ENCODE measurements at places on chromosomes 3 and 15.

GRCh38 chr3:194690501-194691372, 5.1 kb downstream of the FAM43A start:
- no peak for DNase-seq

DNA sequence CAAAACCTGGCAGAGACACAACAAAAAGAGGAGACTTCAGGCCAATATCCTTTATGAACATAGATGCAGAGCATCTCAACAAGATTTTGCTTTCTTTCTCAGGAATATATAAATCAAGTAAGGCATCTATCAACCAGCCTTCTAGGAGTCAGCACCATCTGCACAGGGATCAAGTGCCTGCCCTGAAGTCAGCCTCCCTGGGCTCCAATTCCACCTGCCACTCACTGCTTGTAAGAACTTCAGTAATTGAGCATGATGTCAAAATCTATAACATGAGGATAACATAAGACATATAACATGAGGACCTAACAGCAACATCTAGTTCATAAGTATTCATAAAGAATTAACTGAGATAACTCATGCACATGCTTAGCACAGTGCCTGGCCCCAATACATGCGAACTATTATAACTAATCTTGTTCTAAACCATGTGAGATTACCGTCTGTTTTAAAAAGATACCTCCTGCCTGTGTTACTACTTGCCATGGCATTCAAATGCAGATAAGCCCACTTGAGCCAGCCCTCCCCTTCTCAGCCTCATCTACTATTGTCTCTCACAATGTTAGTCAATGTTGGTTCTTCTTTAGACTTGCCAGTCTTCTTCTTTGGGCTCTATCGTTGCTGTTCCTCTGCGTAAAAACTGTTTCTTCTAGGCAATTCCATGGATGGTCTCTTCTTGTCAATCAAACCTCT, 91.6 kb downstream of the PLD1 start:
- DNase-seq: no peak

DNA sequence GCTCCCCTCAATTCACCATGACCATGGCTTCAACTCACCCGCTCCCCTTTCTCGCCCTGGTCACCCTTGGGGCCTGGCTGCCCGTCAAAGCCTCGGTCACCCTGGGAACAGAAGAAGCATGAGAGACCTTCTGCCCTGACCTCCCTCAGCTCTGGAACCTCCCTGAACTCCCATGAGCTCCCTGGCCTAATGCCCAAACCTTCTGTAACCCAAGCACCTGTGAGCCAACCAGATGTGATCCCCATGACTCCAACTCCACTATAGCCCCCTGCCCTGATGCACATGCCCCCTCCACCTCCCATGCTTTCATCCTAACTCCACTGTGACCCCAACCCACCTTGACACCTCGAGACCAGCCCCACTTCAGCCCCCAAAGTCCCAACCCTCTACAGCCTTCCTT, 3.5 kb upstream of the UCN2 start:
- no peak for DNase-seq

- DNase-seq: no peak
Measured at GRCh38 chr3:138457863-138458735, 23.7 kb downstream of the ESYT3 start.

DNA sequence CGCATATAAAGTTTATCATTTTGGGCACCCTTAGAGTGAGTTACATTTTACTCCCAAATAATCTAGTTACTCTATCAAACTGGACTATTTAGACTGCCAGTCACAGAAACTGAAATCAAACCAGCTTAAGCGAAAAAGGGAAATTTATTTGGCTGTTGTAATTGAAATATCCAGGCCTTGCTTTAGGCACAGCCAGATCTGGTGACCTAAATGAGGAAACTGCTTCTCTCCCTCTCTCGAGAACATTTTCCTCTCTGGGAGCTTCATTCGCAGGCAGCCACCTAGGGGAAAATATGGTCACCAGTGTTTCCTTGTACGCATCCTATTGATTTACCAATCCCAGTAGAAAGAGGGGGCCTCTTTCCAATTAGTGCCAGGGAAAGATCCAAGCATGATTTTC, 175.3 kb upstream of the MITF start:
- no peak for DNase-seq

DNA sequence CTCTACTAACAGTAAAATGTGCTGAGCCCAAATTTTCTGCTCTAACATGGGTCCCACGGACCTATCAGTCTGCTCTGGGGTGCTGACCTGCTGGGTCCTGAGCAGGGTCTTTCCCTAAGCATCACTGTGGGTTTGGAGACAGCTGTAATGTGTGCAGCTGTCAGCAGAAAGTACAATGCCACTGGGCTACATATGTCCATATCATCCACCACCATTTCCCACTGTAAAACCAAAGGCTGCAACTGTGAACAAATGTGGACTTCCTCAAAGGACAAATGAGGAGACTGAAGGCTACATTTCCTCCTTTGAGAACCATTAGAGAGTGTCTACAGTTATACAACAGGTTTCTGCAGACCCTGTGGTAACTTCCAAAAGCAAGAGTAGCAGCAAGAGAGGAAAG, 33.8 kb upstream of the IP6K2 start:
- DNase-seq: no peak

GRCh38 chr3:128424508-128425069, 42.1 kb downstream of the DNAJB8 start:
- DNase-seq: no peak

DNA sequence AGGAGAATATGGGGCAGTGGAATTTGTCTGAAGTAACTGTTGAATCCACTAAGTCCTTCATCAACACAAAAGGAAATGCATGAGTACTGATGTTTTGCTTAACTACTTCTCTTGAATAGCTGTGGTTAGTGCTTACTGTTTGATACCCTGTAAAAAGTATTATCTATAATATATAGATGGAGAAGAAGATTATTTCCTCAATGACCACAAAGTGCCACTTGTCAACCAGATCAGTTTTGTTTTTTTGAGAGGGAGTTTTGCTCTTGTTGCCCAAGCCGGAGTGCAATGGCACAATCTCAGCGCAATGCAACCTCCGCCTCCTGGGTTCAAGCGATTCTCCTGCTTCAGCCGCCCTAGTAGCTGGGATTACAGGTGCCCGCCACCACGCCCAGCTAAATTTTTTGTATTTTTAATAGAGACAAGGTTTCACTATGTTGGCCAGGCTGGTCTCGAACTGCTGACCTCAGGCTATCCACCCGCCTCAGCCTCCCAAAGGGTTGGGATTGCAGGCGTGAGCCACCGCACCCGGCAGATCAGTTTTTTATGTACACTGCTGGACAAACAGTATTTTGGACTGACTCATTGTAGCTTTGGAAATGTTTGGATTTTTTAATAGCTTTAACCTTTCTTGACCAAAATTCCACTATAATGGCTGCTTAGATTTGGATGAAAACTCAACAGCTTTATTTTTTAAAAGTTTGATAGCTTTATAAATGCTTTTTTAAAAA, 1.5 kb upstream of the RPLP1 start:
- DNase-seq: no peak

- DNase-seq: peak; percentile 69
Measured at GRCh38 chr15:63122002-63122875, 578 bp downstream of the LACTB start.

GRCh38 chr15:80822676-80823075, 43.5 kb downstream of the CEMIP start:
- no peak for DNase-seq

- DNase-seq: no peak
Measured at GRCh38 chr3:76199382-76199781, 414.0 kb upstream of the ZNF717 start.

DNA sequence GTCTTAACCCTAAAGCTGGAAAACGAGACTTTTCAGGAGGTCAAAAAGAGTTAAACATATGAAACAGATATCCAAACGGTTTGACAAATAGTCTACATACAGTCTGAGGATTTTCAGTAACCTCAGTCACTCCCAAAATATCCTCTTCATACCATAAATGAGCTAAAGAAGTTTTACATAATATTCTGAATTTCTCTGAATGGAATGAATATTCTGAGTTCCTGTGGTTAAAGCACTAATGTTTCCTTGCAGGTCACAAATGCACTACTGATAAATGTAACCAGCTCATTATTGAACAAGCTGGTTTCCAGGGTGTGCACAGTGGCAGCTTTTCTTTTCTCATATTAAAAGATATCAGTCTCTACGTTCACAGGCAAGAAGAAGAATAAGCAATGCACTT, 137.4 kb upstream of the POU1F1 start:
- DNase-seq: no peak

- DNase-seq: peak; percentile 38
Measured at GRCh38 chr3:44235604-44236484, 5.8 kb upstream of the TOPAZ1 start.

- DNase-seq: no peak
Measured at GRCh38 chr15:67105065-67105951, 39.9 kb downstream of the SMAD3 start.

DNA sequence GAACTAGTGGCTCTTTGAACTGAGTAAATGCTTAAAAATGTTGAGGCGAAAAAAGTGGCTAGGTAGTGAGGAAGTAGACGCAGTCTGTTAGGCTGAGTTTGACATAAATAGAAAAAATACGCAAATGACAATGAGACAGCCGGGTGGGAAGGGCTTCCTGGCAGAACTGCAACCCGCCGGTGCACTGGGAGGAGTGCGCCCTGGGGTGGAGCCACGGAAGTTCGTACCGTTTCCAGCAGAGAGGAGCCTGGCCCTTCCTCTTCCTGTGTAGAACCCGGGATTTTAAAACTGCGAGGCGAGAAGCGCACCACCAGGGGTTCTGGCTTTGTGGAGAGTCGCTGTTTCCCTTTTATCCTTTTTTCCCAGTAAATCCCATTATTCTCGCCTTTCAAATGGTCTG, 602.6 kb downstream of the PYDC2 start:
- no peak for DNase-seq

DNA sequence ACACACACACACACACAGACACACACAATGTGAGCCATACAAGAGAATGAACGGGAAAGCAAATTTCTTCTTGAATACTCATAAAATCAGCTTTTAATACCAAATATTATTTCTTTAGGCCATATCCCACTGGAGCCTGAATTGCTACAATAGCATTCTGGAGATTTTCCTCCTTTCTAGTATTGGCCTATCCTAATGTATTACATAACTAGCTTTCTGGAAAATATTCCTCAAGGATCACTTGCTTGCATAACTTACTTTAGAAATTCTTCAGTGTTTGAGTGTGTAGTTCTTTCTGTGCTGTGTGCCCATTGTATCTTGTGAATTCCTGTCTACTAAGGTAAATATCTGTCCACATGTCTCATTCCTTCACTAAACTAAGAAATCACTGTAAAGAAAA, 351.0 kb upstream of the MCTP2 start:
- DNase-seq: no peak

- DNase-seq: no peak
Measured at GRCh38 chr3:24272875-24273274, 221.8 kb downstream of the THRB start.

DNA sequence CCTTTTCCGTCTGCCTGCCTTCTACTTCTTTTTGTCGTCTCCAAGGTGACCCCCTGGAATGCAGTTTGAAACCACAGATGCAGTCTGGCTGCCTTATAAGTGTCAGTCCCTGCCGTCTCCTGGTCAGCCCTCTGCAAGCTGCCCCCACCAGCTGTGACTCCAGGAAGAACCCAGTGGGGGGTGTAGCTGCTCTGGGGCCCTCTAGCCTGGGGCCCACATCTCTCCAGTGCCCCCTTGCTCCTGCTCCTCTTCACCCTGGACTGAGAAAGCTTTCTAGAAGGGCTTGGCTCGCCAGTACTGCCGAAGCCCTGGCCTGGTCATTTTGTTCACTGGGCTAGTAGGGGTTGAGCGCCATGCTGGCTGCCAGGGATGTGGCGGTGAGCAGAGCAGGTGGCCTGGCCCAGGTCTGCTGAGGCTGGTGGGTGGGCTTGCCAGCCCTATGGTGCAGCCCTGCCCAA, 21.3 kb downstream of the SYNM start:
- DNase-seq: no peak

DNA sequence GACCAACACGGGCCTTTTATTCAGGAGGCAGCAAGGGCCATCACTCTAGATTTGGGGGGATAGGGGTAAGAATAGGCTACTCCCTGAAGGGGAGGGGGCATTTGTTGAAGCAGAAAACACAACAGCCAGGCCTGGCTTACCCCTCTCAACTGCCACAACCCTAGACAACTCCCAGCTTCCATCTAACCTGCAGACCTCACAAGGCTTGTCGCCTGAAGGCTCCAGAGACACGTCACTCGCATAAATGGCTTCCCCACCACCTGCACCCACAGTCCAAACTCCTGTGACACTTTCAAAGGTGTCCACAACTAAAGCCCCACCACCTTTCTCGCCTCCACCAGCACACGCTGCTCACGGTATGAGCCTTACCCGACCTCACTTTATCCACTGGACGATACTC, 14.9 kb downstream of the POLG start:
- DNase-seq: no peak

DNA sequence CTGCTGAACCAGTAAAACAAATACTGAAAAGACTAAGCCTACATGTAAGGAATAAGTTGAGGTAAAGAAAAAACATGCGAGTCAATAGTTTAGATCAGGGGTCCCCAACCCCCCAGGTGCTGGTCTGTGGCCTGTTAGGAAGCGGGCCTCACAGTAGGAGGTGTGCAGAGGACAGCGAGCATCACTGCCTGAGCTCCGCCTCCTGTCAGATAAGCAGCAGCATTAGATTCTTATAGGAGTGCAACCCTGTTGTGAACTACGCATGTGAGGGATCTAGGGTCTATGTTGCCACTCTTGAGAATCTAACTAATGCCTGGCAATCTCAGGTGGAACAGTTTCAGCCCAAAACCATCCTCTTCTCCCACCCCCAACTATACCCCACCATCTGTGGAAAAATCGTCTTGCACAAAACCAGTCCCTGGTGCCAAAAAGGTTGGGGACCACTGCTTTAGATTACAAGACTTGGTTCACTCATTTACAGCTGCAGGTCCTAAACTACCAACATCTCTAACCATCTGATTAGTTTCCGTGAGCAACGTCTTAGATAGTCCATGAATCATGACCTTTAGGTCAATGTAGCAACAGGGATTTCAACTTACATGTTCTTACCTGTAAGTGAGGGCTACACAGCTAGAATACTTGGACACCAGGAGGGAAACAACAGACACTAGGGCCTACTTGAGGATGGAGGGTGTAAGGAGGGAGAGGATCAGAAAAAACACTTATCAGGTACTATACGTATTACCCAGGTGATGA, 66.7 kb downstream of the TRANK1 start:
- no peak for DNase-seq

DNA sequence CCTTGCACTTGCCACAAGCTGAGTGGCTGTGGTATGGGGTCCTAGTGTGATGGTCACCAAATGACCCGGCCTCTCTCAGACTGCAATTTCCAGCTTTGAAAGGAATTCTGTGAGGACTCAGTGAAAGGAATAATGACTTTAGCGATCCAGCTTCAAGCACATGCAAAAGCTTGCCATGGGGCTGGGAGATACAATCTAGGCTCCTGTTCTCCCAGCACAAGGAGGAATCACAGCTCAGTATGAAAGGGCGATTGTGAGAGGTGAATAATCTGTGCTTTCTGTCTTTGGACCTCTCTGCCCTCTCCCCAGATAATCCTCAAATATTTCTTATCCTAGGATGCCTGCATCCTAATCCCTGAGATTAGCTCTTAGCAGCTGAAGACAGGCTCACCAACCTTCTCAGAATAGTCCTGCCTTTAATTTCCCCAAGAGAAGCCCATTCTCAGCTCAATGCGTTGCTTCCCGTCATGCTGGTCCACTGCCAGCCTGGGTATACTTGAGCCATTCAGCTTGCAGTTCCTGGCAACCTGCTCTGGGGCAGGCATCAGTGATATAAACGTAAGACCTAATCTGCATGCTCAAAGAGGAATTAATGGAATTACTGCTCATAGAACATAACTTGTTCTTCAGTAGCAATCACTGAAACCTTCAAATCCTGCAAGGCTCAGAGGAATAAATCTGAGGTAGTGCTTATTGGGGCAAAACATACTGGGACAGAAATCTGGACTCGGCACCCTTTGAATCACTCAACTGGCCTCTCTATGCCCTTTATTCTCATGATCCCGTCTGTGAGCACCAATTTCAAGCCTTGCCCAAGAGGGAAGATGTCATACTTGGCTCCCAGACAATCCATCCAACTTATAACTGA, 15.1 kb downstream of the TLNRD1 start:
- no peak for DNase-seq

Measured in stimulated activated CD8-positive, alpha-beta memory T cell treated with anti-CD3 and anti-CD28 coated beads, Interleukin-4, amount 100 ng/mL, for 4 hours (primary cell).